ENCODE measurements at places on chromosomes 6 and 20.

GRCh38 chr20:51400051-51400926 is 142.2 kb downstream of the NFATC2 start:
- no peak for DNase-seq

GRCh38 chr6:89941031-89941762 is 46.9 kb downstream of the GJA10 start:
- no peak for DNase-seq

DNA sequence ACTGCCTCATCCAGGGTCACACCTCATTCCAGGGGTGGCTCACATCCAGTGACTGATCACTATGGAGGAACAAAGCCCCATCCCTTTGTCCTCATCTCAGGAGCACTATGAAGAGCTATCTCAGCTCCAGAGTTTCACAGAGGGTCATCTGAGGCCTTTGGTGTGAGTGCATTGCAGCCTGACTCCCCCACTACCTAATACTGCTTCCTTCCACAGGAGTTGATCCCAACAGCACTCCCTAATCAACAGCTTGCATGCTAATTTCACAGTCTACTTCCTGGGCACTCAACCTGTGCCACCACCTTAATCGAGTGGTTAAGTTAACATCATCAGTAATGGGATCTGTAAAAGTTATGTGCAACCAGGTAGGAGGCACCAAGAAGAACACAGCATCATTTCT is 37.7 kb downstream of the F13A1 start:
- DNase-seq, result no peak

DNA sequence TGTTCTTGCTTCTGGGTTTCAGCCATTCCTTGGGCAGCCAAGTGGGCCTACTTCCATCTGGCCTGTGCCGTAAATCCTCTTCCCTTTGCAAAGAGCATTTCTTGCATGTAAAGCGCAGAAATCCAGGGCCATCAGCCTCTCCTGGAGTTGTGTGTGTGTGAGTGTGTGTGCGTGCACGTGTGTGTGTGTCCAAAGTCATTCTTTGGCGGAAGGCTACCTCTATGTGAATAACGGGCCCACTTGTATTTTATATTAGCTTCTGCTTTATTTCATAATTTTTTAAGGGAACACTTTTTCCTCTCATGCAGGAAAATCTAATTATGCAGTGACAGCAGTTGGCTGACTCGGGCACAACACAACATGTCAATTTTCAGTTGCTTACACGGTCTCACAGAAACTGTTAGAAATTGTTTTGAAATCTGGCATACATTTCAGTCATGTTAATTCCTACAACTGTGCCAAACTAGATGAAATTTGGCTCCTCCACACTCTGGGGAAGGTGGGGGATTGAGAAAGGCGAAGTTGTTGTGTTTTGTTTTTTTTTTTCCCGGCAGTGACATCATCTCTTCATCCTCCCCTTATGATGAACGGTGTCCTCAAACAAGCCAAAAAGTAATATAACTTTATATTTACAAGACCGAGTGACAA is 223.7 kb upstream of the TSHZ2 start:
- no peak for DNase-seq

- DNase-seq, result no peak
These were observed 33.9 kb upstream of the KLHL31 start for GRCh38 chr6:53699462-53699861.

DNA sequence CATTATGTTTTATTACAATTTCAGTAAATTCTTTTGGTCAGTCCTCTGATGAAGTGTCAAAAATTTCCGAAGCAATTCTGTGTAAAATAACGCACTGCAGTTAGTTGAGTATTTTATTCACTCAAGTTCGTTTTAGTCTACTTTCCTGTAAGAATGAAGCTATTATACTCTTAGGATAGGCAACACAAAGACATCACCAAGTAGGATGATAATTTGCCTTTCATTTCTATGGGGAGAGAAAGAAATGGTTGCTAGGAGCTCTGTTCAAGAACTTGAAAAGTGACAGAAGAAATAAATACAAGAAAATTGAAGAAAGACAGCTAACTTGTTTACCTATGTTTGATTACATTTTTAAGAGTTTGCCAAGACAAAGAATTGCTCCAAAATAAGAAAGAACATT is 290.4 kb downstream of the EYS start:
- no peak for DNase-seq

GRCh38 chr20:53530440-53530839 is 63.2 kb downstream of the ZNF217 start:
- no peak for DNase-seq

GRCh38 chr20:45402946-45403345 is 5.1 kb upstream of the DBNDD2 start:
- DNase-seq, result no peak

- peak; percentile 82 for DNase-seq
These were observed 916 bp upstream of the SUN5 start for GRCh38 chr20:33005132-33005566.

GRCh38 chr20:63119121-63119962 is 96.6 kb downstream of the YTHDF1 start:
- DNase-seq, result no peak

GRCh38 chr20:63129991-63130657 is 85.8 kb downstream of the YTHDF1 start:
- peak; percentile 87 for DNase-seq

GRCh38 chr6:1592852-1593251 is 16.9 kb upstream of the FOXC1 start:
- DNase-seq, result no peak

DNA sequence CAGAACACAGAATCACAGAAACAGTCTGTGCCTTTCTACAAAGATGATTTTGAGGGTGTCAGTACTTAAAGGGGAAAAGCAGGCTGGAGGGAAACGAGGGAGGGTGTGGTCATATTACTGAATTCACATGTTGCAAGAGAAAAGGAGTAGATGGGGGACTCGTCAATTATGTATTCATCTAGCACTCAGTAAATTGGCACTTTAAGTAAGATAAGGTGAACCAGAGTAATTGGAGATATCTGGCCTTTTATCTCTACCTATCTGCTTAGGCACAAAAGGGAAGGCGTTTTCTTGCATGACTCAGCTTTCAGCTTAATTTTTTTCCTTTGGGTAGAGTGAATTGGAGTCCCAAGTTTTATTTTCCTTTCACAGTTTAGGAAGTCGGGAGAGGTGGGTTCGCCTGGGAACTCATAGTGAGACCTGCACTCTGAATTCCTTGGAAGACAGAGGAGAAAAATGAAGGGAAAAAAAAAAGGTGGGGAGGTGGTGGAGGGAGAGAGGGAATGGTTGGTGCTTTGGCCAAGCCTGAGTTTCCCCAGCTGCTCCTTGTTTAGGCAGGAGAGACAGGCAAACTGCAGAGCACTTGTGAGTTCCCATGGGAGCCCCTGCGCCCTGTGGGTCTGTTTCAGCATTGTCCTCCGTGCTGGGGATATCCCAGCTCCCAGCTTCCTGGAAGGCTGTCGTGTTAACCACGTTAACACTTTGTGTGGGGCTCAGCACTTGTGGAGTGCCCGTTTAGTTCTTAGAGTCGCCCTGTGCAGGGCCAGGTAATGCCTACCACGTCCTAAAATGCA is 19.7 kb upstream of the GTSF1L start:
- peak; percentile 36 for DNase-seq

- no peak for DNase-seq
These were observed 616.7 kb downstream of the FRK start for GRCh38 chr6:115443825-115444478.

DNA sequence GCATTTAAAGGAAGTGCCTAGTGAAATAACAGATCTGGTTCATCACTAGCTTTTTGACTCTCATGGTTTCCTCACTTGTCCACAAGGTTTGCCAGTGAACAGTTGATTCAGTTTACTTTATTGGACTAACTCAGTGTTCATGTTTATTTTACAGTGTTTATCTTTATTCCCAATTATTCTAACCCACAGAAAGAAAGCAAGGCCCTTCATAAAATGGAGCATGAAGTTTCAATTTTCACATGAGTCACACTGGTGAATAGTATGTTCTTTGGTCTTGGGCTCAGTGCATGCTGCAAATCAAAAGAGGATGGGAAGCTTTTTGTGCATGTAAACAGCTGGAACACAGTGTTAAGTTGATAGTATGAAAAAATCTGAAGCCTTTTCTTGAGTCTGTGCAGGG is 217.6 kb upstream of the HDDC2 start:
- no peak for DNase-seq

GRCh38 chr6:114090626-114091025 is 119.7 kb upstream of the HDAC2 start:
- no peak for DNase-seq

DNA sequence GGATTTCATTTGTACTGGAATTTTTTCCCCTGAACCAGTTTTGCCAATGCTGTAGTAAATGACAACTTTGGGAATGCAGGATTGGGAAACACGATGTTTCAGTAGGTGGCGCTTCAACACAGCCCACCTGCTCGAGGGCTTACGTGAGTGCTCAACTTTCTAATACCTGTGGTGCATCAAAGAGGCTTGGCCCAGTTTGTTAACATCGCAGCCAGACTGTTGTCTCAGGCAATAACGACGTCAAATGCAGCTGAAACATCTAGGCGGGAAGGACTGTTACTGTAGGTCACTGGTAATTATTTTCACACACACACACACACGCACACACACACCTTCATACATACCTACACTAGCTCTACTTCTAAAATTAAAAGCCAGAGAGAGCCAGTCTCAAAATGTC is 815.5 kb upstream of the SLC35B3 start:
- peak; percentile 35 for DNase-seq

DNA sequence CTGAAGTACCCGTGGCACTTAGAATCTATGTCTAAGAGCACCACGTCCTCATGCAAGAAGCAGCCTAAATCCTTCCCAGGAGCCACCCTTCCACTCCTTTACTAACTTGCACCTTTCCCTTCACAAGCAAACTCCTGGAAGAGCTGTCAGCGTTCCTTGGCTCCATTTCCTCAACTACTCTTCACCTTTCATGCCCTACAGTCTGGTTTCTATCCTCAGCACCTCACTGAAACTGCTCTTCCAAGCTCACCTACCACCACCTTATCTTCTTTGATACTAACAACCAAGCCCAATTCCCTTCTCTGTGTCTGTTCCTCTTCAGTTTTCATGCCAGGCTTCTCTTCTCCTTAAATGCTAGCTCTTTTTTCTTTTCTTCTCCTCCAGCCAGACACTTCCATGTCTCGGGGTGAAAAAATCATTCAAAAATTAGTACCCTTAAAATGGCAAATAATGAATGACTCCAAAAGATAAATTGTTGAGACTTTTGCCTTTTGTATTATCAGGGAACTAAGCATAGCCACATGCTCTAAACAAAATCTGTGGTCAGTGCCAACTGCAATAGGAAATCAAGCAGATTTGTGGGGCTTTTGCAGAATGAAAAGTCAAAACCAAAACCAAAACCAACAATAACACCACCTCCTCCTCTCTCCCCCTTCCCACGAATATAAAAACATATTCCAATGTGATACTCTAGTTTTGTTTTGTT is 149.6 kb upstream of the KCNK16 start:
- no peak for DNase-seq

- DNase-seq, result no peak
These were observed 103.7 kb downstream of the SNAP25 start for GRCh38 chr20:10322073-10323012.

GRCh38 chr20:57707320-57707719 is 2.5 kb downstream of the PMEPA1 start:
- peak; percentile 29 for DNase-seq

DNA sequence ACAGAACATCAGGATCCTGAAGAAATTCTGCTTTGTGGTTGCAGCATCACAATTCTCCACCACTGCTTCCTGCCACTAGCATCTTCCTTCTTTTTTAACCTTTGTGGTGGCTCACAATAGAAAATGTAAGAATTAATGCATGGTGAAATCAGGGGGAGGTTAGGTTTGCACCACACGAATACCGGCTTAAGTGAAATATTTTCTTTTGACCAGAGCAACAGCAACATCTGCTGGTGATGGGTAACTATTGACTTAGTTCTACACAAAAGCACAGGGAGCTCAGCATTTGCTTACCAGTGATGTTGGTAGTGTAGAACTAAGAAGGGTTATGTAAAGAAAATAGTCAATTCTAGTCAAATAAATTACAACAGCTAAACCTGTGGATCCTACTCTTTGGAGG is 280.5 kb downstream of the SYNE1 start:
- DNase-seq, result peak; percentile 51

DNA sequence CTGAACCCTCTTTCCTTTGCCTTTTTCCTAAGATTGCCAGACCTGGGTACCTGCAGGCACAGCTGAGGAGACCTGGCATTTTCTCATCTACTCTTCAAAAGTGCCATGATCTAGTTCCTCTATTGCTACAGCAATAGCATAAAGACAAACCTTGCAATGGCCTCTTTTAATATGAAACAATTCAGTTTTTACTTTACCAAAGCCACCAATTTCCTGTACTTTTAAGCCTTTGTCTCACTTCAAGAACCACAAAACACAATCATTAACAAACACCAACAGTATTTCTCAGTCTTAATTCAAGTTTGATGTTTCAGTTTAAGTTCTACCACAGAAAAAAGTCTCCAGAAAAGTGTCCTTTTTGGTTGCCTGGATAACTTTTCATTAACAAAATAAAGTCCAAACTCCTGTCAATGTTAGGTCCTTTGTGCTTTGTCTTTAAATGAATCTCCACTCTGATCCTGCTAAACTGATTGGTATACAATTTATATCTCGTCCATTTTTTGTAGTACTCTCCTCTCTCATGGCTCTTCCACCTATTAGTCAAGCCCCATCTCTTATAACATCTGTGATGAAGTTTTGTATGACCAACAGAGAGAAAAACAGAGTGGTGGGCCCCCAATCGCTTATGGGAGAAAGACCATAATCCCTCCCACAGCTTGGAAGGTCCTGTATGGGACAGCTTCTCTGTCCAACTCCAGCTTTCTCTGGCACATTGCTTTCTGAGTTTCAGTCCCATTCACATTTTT is 50.5 kb upstream of the THEMIS start:
- DNase-seq, result no peak

GRCh38 chr6:106446287-106446885 is 85.9 kb downstream of the CRYBG1 start:
- DNase-seq, result no peak

DNA sequence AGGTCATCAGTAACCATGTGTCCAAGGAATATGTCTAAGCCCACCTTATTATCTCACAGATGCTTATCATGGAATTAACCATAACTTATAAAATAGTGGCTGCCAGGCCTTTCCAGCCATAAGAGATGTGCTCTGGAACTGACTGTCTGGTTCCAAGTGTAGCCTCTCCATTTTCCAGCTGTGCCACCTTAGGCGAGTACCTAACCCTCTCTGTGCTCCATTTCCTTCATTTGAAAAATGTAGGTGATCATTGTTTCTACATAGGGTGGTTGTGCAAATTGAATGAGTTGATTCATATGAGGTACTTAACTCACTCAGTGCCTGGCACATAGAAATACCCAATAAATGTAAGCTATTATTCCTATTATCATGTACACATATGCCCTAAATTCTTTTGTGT is 102.5 kb upstream of the IYD start:
- DNase-seq, result no peak

DNA sequence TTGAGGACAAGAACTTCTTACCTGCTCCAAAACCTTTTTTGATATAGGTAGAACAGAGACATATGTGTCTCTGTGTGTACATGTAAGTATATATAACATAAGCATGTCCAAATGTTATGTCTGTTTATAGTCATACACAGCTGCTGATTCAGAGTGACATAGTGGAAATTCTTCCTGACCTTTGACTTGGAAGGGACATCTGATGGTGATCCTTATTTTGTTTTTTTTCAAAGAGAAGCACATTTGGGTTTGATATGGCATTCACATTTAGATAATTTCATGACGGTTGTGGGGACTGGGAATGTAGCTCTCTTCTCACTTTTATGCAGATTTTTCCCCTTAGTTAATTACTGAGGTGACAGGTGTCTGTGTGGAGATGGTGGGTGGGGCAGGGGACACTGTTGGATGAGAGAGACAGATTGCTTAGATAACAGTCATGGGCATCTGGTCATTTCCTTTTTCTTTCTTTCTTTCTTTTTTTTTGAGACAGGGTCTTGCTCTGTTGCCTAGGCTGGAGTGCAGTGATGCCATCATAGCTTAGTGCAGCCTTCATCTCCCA is 39.0 kb downstream of the FARS2 start:
- no peak for DNase-seq

Data from H7 (cell line).